ENCODE measurements at places on chromosomes 12 and 14. TPM values are rescaled to one million over a fixed set of nuclear protein-coding genes. Genes with fewer than 3 reads are reported as not detected.

- no peak overlapping the region for H3K27ac ChIP-seq
- peaks cover 10% of the 10 kb centered on the region for H3K4me1 ChIP-seq
- H3K36me3 ChIP-seq = no peaks in the 10 kb centered on the region
- peaks cover 9% of the 10 kb centered on the region for H3K27me3 ChIP-seq
Observed at GRCh38 chr12:49969651-49970429, 2.9 kb upstream of the AQP6 start.

DNA sequence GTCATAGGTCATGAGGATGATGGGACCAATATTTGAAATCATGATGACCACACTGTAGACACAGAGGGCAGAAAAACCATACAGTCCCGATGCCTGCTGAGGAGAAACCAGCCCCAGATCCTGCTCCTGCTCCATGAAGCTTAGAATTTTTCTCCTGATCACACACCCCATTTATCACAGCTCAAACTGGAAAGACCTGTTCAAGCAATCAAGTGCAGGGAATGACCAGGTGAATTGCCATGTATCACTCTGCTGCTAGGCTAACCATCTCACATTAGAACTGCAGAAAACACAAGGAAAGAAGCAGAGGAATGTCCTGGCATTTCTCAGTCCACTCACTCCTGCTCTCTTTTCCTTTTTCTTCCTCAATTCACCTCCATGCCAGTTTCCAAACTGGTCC lies 18.1 kb downstream of the MANSC1 start:
- H3K4me1 ChIP-seq = peaks cover 18% of the 10 kb centered on the region
- no peaks in the 10 kb centered on the region for H3K36me3 ChIP-seq
- DNase-seq = no peak
- no peaks in the 10 kb centered on the region for H3K27me3 ChIP-seq
- H3K4me3 ChIP-seq = no peak overlapping the region
- no peak overlapping the region for H3K27ac ChIP-seq

DNA sequence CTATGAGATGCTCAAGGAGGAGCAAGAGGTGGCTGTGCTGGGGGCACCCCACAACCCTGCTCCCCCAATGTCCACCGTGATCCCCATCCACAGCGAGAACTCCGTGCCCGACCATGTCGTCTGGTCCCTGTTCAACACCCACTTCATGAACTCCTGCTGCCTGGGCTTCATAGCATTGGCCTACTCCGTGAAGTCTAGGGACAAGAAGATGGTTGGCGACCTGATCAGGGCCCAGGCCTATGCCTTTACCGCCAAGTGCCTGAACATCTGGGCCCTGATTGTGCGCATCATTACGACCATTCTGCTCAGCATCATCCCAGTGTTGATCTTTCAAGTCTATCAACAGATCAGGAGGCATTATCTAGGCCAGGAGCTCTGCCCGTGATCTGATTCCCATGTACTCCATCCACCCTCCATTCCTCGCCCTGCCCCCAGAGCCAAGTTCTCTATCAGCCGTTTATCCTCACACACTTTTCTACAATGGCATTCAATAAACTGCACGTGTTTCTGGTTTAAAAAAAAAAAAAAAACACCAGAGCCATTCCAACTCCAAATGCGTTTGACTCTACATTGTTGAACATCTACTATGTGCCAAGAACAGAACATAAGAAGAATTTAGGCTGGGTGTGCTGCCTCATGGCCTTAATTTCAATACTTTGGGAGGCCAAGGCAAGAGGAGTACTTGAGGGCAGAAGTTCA lies 17.5 kb downstream of the ATXN2 start:
- H3K36me3 ChIP-seq = no peaks in the 10 kb centered on the region
- H3K27ac ChIP-seq = no peak overlapping the region
- H3K27me3 ChIP-seq = no peaks in the 10 kb centered on the region
- no peak for DNase-seq
- H3K4me3 ChIP-seq = no peak overlapping the region

- no peak overlapping the region for H3K27ac ChIP-seq
- H3K36me3 ChIP-seq = no peaks in the 10 kb centered on the region
- no peak for DNase-seq
- peaks cover 10% of the 10 kb centered on the region for H3K4me1 ChIP-seq
- H3K27me3 ChIP-seq = no peaks in the 10 kb centered on the region
Observed at GRCh38 chr14:63747846-63748245, 20.0 kb upstream of the SGPP1 start.

- no peaks in the 10 kb centered on the region for H3K36me3 ChIP-seq
- no peaks in the 10 kb centered on the region for H3K27me3 ChIP-seq
- no peak for DNase-seq
Observed at GRCh38 chr12:66900616-66901015, 221.7 kb upstream of the GRIP1 start.

- no peak overlapping the region for H3K4me3 ChIP-seq
- no peak overlapping the region for H3K27ac ChIP-seq
- no peaks in the 10 kb centered on the region for H3K27me3 ChIP-seq
- no peak for DNase-seq
Observed at GRCh38 chr14:104953097-104953496, 25.1 kb downstream of the AHNAK2 start.

The HOXC9 gene
- polyA plus RNA-seq = not detected

The SMCO3 gene
- polyA plus RNA-seq = 0.31 TPM

Measured in CD4-positive, alpha-beta memory T cell (primary cell).